ENCODE measurements at places on chromosomes 4 and X. TPM values are rescaled to one million over a fixed set of nuclear protein-coding genes. Genes with fewer than 3 reads are reported as not detected.

The TEX11 gene
- total RNA-seq, result not detected

The OPRPN gene
- total RNA-seq, result not detected

The NEIL3 gene
- 9.5 TPM for total RNA-seq

The COL4A6 gene
- total RNA-seq, result 13.8 TPM

The FANCB gene
- total RNA-seq, result 2.7 TPM

The JCHAIN gene
- total RNA-seq, result not detected

The GYPE gene
- not detected for total RNA-seq

The RAB41 gene
- not detected for total RNA-seq

The VEGFC gene
- total RNA-seq, result 10.5 TPM

The NAP1L2 gene
- total RNA-seq, result 1.1 TPM

The GAGE12F gene
- not detected for total RNA-seq
